ENCODE measurements at places on chromosomes 5 and 9.

- no peak for DNase-seq
These were observed 335.7 kb downstream of the NSG2 start for GRCh38 chr5:174381241-174381640.

DNA sequence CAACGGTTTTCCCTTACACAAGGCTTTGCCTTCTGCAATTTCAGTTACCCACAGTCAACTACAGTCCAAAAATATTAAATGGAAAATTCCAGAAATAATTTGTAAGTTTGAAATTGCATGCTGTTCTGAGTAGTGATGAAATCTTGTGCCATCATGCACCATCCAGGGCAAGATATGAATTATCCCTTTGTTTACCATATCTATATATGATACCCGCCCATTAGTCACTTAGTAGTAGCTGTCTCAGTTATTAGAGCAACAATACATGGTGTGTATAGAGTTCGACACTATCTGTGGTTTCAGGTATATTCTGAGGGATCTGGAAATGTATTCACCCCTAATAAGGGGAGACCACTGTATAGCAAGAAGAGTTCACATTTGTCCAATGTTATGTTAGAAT, 29.4 kb downstream of the ERBIN start:
- DNase-seq: no peak

- DNase-seq: no peak
These were observed 126.7 kb upstream of the CDH6 start for GRCh38 chr5:31066655-31067328.

- DNase-seq: no peak
These were observed 71.2 kb upstream of the FREM1 start for GRCh38 chr9:14981291-14981950.

GRCh38 chr5:138702166-138703077, 50.8 kb upstream of the CTNNA1 start:
- DNase-seq: no peak

GRCh38 chr5:1390333-1390732, 45.4 kb upstream of the CLPTM1L start:
- no peak for DNase-seq

DNA sequence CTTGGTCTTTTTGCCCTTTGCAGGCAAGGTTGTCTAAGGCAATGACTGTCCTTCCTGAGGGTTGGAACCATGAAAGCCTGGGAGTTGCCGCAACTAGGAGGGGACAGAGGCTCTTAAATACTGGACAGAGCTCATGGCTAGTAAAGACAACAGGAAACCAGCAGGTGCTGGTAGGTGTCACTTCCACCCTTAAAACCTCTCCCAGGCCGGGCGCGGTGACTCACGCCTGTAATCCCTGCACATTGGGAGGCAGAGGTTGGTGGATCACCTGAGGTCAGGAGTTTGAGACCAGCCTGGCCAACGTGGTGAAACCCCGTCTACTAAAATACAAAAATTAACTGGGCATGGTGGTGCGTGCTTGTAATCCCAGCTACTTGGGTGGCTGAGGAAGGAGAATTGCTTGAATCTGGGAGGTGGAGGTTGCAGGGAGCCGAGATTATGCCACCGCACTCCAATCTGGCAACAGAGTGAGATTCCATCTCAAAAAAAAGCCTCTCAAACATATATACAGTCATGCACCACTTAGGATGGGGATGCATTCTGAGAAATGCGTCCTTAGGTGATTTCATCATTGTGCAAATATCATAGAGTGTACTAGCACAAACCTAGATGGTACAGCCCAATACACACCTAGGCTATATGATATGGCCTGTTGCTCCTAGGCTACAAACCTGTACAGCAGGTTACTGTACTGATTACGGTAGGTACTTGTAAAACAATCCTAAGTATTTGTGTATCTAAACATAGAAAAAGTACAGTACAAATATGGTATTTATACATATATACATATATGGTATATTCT, 102.7 kb downstream of the HSPA4 start:
- no peak for DNase-seq
